ENCODE measurements at places on chromosomes 6 and 20.

GRCh38 chr20:1979106-1979778 is 14.6 kb downstream of the PDYN start:
- DNase-seq = no peak

- no peak for DNase-seq
Measured at GRCh38 chr6:65803186-65803585, 96.2 kb upstream of the EYS start.

DNA sequence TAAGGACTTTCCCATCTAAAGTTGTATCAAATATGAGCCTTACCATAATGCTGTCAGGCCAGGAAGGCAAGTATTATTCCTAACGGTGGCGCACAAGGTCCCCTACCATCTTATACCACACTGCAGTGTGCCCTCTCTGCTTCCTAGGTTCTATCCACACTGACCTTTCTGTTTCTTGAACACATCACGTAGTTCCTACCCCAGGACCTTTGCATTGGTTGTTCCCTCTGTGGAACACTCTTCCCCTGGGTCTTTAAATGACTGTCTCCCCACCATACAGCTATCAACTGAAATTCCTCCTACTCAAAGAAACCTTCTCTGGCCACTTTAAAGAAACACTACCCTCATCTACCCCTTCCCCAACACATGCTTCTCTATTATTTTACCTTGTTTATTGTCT is 104.5 kb upstream of the SPACA1 start:
- DNase-seq = no peak

DNA sequence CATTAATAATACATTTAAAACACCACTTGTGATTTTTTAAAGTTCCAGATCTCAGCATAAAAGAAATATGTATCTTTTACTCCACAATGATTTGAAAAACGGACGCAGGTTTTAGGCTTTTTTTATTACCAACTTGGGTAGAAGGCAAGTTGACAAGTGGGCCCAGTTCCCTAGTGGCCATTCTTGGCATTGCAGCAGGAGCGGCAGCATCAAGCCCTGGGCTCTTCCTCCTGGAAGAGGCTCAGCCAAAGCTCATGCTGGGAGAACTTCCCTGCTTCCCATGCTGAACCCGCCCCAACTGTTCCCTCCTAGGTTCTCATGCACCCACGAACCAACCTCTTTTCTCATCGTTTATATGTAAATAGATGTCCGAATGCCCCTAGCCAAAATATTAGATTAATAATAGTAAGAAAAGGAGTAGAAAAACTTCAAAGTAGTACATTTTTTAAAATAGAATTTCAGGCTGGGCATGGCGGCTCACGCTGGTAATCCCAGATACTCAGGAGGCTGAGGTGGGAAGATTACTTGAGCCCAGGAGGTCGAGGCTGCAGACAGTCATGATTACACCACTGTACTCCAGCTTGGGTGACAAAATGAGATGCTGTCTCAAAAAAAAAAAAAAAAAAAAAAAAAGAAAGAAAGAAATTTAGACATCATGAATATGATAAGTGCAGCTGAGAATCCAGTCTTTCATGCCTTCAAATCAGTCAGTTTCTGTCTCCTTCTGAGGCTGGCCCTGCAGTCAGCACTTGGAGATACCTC is 18.2 kb upstream of the MYB start:
- no peak for DNase-seq

DNA sequence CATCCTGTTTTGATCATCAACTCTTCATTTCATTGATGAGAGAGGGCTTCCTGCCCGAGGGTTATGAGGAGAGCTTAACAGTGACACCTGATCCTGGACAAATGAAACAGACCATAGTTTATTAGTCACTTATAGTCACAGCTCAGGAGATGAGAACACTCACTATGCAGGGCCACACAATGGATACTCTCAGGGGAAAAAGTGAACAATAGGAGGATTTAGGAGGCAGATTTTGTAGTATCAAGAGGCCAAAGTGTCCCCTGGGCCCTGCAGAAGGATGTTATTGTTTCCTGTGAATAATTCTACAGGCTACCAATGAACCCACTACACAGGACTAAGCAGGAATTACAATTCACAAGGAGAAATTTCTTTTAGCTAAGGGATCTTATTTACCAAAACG is 772.8 kb upstream of the MAN1A1 start:
- no peak for DNase-seq

DNA sequence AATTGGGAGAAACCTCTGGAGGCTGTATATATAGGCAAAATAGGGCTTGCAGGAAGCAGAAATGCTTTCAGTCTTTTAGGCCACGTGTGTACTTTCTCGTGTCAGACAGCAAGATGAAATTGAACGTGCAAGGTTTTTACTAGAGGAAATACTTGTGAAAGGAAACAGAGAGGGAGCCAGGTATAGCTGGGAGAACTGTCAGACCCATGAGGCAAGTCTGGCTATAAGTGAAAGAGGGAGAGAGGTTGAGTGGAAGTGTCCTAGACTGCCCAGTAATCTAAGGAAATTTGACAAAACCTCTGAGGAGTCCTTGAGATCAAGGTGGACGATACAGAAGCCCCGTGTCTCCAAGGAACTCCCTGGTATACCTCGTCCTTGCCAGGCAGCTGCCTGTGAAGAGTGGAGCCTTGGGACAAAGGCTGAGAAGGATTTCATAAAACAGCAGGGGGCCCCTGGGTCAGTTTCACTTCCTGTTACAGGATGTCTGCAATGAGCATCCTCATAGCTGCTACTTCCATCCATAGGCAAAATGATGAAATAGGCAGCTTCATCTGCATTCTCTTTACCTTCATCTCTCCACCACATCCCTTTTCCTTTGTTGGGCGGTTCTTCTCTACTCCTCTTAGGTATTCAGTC is 114.4 kb upstream of the MAP3K7 start:
- no peak for DNase-seq

DNA sequence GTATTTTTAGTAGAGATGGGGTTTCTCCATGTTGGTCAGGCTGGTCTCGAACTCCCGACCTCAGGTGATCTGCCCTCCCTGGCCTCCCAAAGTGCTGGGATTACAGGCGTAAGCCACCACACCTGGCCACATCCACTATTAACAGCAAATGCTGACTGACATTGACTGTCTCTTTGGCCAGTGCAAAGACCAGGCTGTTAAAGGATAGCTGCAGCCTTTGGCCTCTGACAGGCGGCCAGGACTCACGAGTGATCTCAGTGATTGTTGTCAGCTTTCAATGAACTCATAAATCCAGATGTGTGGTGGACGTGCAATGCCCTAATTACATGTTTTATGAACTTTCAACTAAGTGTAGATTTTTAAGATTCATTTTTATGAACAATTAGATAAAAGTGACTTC is 174.4 kb upstream of the EXOC2 start:
- no peak for DNase-seq

DNA sequence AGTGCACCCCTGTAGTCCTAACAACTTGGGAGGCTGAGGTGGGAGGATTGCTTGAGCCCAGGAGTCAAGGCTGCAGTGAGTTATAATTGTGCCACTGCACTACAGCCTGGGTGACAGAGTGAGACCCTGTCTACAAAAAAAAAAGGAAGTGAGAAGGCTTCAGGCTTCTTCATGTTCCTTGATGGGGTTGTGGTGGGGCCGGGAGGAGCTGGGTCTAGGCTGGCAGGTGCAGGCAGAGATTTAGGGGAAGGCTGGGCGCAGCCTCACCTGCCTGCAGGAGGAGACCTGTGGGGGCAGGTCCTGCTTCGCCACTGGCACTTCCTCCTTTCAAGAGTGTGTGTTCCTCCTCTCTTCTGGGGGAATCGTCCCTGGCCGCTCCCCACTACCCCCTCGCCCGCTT is 63.9 kb downstream of the CHMP4B start:
- DNase-seq = no peak

DNA sequence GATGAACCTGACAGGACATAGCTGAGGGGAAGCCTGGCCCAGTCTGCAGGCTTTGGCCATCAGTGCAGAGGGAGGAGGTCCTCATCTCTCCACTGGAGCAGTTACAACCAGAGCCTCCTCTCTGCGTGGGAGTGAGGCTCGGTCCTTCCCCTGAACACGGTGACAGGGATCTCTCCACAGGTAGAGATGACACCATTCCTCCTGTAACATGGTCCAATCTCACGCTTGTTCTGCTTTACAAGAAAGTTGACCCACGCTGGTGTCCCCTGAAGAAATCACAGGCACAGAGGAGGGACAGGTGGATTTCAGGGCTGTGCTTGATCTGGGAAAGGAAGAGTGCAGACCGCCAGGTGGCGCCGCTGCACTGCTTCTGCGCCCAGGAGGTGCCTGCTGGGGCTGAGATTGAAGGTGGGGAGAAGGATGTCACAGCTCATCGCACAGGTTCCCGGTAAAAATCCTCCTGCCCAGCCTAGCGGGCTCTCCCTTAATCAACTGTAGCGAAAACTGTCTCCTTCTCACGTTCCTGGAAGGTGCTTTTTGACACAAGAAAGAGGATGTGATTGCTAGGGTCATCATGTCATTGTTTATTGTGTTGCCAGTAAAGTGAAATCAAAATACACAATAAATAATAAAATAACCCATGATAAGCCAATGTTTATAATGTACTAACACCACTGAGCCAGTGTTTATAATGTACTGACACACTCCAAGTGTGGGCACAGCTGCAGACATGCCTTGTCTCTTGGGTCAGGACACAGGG is 20.4 kb downstream of the HLA-G start:
- peak; percentile 77 for DNase-seq

- no peak for DNase-seq
Measured at GRCh38 chr20:59299945-59300332, 472 bp upstream of the EDN3 start.
